Karpas-422 (cell line): ENCODE measurements at places on chromosomes 2 and 18. TPM values are rescaled to one million over a fixed set of nuclear protein-coding genes. Genes with fewer than 3 reads are reported as not detected.

The KDSR gene
- 56.8 and 64.4 TPM in 2 replicates for total RNA-seq

GRCh38 chr2:170576296-170576695, 138.8 kb upstream of the SP5 start:
- H3K27ac ChIP-seq = no peak overlapping the region
- no peaks in the 10 kb centered on the region for H3K27me3 ChIP-seq
- no peak for DNase-seq
- no peaks in the 10 kb centered on the region for H3K4me1 ChIP-seq

DNA sequence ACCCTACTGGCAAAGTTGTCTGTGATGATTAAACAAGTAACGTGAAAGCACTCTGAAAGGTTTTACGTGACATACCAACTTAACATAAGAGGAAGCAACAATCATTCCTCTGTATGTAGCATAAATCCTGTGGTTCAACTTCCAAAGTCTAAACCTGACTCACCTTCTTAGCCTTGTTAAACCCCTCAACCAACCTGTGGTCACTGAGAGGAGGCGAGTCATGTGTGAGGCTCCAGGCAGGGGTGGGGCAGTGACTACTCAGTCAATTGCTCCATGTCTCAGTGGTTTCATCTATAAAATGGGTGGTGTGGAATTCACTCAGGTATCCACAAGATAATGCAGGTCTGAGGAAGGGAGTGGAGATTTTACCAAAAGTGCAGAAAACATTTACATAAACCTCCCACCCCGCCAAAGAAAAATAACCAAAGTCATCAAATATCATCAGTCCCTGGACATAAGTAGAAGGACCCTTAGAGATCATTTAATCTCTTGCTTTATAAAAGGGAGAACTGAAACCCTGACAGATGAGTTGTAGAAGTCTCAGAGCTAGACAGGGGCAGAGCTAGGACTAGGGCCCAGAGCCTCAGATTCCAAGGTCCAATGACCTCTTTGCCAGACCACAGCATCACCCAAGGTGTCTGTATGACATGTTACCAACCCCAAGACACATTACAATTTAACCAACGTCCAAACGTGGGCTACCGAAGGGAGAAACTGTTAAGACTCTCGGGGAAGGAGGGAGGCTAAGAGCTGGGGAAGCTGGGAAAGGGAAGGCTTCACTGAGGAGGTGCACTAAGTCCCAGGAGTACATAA, 3.7 kb upstream of the PCBP1 start:
- H3K4me3 ChIP-seq = peak overlapping the region; percentile 81
- H3K27me3 ChIP-seq = no peaks in the 10 kb centered on the region
- peak; percentile 87 for DNase-seq
- H3K36me3 ChIP-seq = peaks cover 39% of the 10 kb centered on the region
- H3K4me1 ChIP-seq = peaks cover 42% of the 10 kb centered on the region
- H3K27ac ChIP-seq = peak overlapping the region; percentile 98

The C2orf81 gene
- 3.8 and 7.6 TPM in 2 replicates for total RNA-seq

The STEAP3 gene
- total RNA-seq = not detected in 2 replicates

DNA sequence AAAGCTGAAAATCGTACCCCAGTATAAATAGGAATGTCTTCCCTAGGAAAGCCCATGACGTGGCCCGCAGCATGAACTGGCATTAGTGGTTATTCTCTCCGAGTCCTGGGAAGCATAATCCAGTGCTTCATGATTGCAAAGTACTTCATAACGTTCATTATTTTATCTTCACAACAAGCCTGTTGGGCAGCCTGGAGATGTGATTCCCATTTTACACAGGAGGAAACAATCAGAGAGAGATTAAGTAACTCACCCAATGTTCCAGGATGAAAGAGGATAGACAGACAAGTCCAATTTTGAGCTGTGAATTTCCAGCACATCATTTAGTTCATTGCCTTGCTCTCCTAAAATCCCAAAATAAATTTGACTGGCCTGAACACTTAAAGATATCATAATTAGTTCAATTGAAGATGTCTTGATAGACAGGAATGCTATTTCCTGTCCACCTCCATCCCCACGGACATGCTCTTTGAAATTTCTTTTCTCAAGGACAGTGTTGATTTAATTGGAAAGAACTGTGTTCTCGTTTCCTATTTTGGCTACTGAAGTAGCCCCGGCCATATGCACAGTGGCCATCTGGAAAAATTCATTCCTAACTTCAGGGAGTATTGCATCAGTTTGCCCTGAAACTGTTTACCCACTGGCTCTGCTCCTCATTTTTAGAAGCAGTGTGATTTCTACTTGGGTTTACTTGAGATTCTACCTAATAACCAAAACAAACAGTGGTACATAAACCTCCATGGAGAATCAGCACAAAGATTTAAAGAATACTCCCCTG, 93.9 kb downstream of the VWC2L start:
- no peak overlapping the region for H3K27ac ChIP-seq
- no peaks in the 10 kb centered on the region for H3K4me1 ChIP-seq
- no peak for DNase-seq
- H3K4me3 ChIP-seq = no peak overlapping the region
- H3K36me3 ChIP-seq = no peaks in the 10 kb centered on the region
- no peaks in the 10 kb centered on the region for H3K27me3 ChIP-seq

DNA sequence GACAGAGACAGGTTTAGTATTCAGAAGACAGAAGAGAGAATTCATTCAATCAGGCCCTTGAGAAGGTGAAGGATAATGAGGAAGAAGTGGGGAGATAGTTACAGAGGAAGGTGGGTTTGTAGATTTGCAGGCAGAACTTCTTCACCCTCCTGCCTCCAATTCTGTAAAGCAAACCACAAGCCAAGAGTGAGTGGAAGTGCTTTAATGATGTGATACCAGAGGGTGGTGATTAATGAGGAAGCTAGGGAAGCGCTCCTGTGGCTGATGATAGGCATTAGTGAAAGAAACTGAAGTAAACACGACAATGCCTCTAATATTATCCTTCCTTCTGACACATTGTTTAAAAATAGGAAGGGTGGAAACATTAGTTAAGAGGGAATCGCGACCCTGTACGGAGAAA, 78.2 kb downstream of the CAPN13 start:
- H3K4me1 ChIP-seq = no peaks in the 10 kb centered on the region
- no peak overlapping the region for H3K4me3 ChIP-seq
- DNase-seq = no peak
- H3K27me3 ChIP-seq = no peaks in the 10 kb centered on the region

The AGFG1 gene
- 35.6 and 121 TPM in 2 replicates for total RNA-seq

The WDR54 gene
- total RNA-seq = 130 and 239 TPM in 2 replicates

DNA sequence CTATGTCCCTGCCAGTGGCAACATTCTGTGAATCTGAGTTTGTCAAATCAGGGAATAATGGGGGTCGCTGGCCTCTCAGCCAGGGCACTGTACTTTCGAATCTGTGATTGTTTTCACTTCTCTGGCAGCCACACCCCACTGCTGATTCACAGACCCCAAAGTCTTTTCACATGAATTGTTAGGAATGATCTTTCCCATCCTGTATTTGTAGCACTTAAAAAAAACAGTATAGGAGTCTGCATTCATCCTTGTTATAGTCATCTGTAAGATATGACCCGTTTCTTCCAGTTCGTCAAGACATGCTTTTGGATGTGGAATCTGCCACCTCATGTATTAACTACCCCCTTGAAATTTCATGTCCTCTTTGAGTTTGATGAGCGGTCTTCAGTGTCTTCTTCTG, 928 bp downstream of the NAGK start:
- DNase-seq = no peak
- no peak overlapping the region for H3K27ac ChIP-seq
- peaks cover 78% of the 10 kb centered on the region for H3K4me1 ChIP-seq
- 0 out of 2 replicates have a peak, but pooled peaks cover 4% of the 10 kb centered on the region for H3K36me3 ChIP-seq
- no peaks in the 10 kb centered on the region for H3K27me3 ChIP-seq

The ASXL2 gene
- 14.4 and 17.6 TPM in 2 replicates for total RNA-seq

The AFF3 gene
- total RNA-seq = 84.6 and 99.7 TPM in 2 replicates

DNA sequence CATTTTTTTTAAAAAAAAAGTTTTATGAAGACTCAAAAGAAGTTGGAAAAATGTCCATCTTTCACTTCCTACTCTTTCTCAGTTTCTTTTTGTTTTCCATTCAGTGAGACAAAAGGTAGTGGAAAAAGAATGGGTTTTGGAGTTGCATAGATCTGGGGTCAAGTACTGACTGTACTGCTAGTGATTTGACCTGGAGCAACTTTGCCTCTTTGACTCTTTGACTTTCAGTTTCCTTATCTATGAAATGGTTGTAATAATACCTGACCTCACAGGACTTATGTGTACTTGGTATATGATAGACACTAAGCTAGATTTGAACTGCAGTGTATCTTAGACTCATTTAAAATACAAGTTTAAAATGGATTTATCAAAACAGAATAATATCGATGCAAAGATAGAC, 3.5 kb upstream of the KCNE4 start:
- no peaks in the 10 kb centered on the region for H3K4me1 ChIP-seq
- DNase-seq = no peak
- H3K27ac ChIP-seq = no peak overlapping the region
- H3K36me3 ChIP-seq = no peaks in the 10 kb centered on the region
- H3K4me3 ChIP-seq = no peak overlapping the region

GRCh38 chr18:35030277-35030989, 10.8 kb upstream of the MAPRE2 start:
- no peaks in the 10 kb centered on the region for H3K27me3 ChIP-seq
- peak; percentile 71 for DNase-seq
- H3K36me3 ChIP-seq = no peaks in the 10 kb centered on the region
- H3K4me1 ChIP-seq = peaks cover 70% of the 10 kb centered on the region
- peak overlapping the region; percentile 75 for H3K27ac ChIP-seq

The ARHGAP28 gene
- total RNA-seq = not detected in 2 replicates

The CFAP210 gene
- total RNA-seq = 0.07 and 0.18 TPM in 2 replicates

DNA sequence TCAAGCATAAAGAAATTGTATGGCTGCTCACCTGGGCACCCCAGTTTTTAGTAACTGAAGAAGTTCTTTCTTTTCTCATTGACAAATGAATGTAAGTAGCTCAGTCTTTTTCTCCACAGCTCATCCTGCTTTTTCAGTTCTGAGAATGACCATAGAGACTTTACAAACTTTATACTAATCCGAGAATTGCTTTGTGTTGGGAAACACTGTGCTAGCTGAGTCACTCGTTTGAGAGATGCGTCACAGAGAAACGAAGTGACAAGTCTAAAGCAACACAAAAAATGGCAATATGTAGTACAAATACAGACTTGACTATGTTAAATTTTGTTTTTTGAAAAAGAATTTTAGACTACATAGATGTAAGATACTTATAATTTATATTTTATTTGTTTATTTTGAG, 9.0 kb downstream of the LRRTM4 start:
- H3K4me1 ChIP-seq = no peaks in the 10 kb centered on the region
- no peaks in the 10 kb centered on the region for H3K27me3 ChIP-seq

- H3K27me3 ChIP-seq = no peaks in the 10 kb centered on the region
- DNase-seq = no peak
- no peaks in the 10 kb centered on the region for H3K36me3 ChIP-seq
- H3K27ac ChIP-seq = no peak overlapping the region
- H3K4me1 ChIP-seq = peaks cover 54% of the 10 kb centered on the region
These were observed 318.8 kb upstream of the RAB12 start for GRCh38 chr18:8290435-8290834.

GRCh38 chr2:95043300-95044093, 18.0 kb downstream of the MAL start:
- H3K27me3 ChIP-seq = no peaks in the 10 kb centered on the region
- H3K4me3 ChIP-seq = no peak overlapping the region
- no peak overlapping the region for H3K27ac ChIP-seq
- no peaks in the 10 kb centered on the region for H3K36me3 ChIP-seq
- no peaks in the 10 kb centered on the region for H3K4me1 ChIP-seq

- H3K36me3 ChIP-seq = no peaks in the 10 kb centered on the region
- no peak for DNase-seq
- no peaks in the 10 kb centered on the region for H3K4me1 ChIP-seq
- H3K4me3 ChIP-seq = no peak overlapping the region
- no peak overlapping the region for H3K27ac ChIP-seq
These were observed 143.3 kb downstream of the C1D start for GRCh38 chr2:67919490-67919889.

DNA sequence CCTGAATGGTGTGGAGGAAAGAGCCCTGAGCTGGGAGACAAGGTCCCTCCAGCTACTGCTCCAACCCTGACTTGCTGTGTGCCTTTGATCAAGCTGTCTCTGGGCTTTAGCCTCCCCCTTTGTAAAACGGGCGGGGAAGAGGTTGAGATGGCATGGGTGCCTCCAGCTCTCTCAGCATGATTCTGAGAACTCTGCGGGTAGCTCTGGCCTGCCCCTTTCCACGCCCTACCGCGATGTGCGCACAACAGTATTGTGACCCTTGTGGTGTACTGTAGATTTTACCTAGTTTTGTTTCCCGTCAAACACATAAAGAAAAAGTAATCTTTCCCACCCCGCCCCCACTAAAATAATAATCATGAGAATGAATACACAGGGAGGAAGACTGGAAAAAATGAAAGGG, 5.3 kb downstream of the CD8A start:
- H3K27ac ChIP-seq = no peak overlapping the region
- H3K27me3 ChIP-seq = no peaks in the 10 kb centered on the region
- peaks cover 13% of the 10 kb centered on the region for H3K4me1 ChIP-seq
- H3K4me3 ChIP-seq = no peak overlapping the region

DNA sequence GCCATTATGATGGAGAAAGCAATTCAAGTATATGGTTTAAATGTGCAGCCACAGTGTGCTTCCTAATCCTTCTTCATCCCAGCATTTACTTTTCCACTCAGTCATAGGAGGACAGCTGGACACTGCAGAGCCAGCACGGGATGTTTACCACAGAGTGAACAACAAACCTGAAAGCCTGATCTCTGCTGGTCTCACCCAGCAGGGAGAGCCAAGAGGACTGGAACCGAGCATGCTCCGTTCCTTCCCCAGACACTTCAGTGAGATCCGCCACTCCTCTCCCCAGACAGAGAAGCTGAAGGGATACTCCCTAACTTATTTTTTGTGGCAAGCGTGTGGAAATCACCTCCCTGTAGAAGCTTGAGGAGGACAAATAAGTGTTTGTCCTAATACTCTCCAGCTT, 23.2 kb upstream of the GORASP2 start:
- H3K27me3 ChIP-seq = no peaks in the 10 kb centered on the region
- no peaks in the 10 kb centered on the region for H3K4me1 ChIP-seq
- no peak overlapping the region for H3K4me3 ChIP-seq
- no peaks in the 10 kb centered on the region for H3K36me3 ChIP-seq
- no peak for DNase-seq
- H3K27ac ChIP-seq = no peak overlapping the region

The CIB4 gene
- not detected in 2 replicates for total RNA-seq

- no peaks in the 10 kb centered on the region for H3K36me3 ChIP-seq
- H3K4me3 ChIP-seq = no peak overlapping the region
- H3K4me1 ChIP-seq = no peaks in the 10 kb centered on the region
- no peak overlapping the region for H3K27ac ChIP-seq
- no peak for DNase-seq
These were observed 484.7 kb upstream of the NRP2 start for GRCh38 chr2:205197468-205198139.

- H3K4me3 ChIP-seq = no peak overlapping the region
- H3K4me1 ChIP-seq = no peaks in the 10 kb centered on the region
- DNase-seq = no peak
- no peaks in the 10 kb centered on the region for H3K36me3 ChIP-seq
These were observed 2.2 kb downstream of the CCDC102B start for GRCh38 chr18:68800075-68800474.
